ENCODE measurements at places on chromosomes 6 and 20.

DNA sequence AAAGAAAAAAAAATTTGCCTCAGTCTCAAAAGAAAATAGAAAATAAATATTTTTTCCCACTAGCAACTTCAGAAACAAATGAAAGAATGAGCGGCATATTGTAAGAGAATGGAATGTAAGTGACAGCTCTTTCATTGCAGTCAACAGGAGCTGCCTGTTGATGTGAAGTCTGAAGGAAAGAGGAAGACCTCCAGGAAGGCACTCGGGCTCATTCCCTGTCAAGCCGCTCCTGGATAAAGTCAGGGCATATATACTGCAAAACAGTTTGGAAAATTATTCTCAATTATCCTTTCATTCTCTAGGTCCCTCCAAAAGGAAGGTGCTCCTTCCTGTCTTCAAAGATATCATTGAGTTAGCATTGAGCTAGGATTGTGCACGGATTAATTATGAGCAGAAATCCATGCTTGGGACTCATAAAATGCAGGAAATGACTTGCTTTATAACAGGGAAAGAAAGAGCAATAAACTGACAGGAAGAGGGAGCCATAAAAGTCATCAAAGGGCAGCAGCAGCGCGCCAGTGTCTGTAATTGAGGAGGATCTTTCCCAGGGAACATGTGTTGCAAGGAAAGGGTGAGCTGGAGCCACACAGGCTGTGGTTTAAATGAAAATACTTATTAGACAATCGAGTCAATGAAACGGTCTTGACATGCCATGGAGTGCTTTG is 218.2 kb downstream of the C6orf118 start:
- DNase-seq: no peak

- peak; percentile 55 for DNase-seq
Measured at GRCh38 chr6:37940074-37940847, 120.7 kb downstream of the ZFAND3 start.

- no peak for DNase-seq
Measured at GRCh38 chr6:147664092-147664491, 155.6 kb downstream of the SAMD5 start.

DNA sequence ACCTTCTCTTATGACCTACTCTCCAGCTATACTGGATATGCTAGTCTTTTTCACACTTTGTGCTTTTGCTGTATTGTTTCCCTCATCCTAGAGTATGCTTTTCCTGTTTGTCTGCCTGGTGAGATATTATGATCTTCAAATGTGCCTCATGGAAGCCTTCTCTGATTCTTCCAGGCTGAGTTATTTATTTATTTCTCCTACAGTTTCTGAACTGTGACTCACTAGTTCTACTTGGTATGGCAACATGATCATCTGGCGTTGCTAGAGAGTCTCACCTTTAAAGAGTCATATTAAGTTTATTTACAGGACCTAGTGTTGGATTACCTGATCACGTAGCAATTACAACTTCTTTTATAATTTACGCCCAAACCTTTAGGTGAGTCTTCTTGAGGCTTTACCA is 81.2 kb upstream of the HDAC2 start:
- no peak for DNase-seq

- DNase-seq: no peak
Measured at GRCh38 chr6:48774276-48774675, 663.3 kb upstream of the PTCHD4 start.

DNA sequence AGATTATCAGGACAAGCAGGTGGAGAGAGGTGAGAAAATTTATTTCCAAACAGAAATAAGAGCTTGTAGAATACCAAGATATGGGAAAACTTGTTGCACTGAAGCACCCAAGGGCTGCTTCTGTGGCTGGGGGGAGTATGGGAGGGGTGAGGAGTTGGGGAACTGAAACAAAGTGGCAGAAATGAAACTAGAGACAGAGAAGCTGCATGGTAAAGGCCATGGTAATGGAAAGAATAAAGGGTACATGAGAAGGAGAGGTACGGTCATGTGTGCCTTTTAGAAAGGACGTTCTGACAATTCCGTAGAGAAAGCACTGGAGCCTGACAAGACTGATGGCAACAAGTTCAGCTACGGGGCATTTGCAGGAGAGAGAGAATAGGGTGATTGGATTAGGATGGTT is 51.6 kb upstream of the RIN2 start:
- DNase-seq: no peak

DNA sequence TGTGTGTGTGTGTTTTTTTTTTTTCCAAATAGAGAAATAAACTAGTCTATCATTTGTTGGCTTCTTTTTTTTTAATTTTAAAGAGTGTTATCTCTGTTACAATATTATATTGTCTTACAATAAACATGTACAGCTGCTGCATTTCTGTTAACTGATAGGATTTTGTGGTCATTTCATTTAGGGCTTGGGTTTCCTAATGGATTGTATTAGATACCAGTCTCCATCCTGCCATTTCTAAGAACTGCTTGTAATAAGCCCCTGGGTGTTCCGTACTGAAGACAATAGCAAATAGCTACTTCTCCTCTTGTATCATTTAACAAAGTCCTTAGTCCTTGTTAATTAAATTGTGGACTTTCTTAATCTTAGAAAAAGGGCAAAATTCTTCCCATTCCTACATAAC is 45.7 kb downstream of the SOBP start:
- no peak for DNase-seq

- no peak for DNase-seq
Measured at GRCh38 chr6:46815130-46815529, 21.9 kb downstream of the MEP1A start.

- DNase-seq: peak; percentile 21
Measured at GRCh38 chr6:168837254-168838036, 396.5 kb downstream of the SMOC2 start.

GRCh38 chr20:20489054-20489453 is 121.2 kb downstream of the INSM1 start:
- DNase-seq: no peak

DNA sequence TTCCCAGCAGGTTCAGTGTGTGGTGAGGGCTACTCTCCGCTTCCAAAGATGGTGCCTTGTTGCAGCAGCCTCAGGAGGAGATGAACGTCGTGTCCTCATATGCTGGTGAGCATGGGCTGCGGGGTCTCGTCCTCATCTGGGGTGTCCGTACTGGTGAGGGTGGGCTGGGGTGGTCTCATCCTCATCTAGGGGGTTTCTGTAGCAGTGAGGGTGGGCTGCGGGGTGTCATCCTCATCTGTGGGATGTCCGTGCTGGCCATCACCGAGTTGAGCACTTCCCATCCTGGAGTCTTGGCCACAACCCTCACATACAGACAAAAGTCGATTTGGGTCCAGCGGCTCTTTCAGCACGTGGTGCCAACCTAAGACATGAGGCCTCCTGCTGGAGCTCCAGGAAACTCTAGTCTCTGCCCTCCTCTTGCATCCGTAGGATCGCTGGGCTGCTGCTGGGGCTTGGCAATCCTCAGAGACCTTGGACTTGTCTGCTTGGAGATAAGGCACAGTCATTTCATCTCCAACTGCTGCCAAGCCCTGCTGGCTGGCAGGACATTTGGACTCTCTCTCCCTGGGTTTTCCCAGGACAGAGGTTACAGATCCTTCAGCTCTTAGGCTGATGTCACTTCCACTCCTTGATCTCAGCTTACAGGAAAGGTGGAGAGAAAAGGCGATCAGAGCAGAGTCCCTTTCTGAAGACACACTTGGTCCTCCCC is 160.4 kb downstream of the PACRG start:
- DNase-seq: no peak

DNA sequence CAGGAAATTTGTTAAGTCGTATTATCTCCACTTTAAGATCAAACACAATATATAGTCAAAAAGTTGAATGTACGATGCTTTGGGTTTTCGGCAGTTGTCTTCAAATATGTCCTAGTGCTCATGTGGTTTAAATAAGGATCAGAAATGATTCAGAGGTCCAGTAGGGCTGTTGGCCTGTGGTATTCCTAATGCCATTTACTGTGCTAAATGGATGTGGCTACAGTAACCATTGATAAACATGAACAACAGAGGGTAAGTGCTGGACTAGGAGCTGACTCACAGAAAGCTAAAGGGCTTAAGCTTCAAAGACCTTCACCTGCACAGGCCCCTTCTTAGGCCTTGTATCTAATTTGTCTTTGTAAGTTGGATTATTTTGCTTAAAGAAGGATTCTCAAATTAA is 80.5 kb upstream of the TPD52L1 start:
- no peak for DNase-seq

GRCh38 chr6:108453601-108454185 is 107.0 kb upstream of the FOXO3 start:
- DNase-seq: peak; percentile 81

- no peak for DNase-seq
Measured at GRCh38 chr6:34772940-34773339, 15.6 kb downstream of the SNRPC start.

DNA sequence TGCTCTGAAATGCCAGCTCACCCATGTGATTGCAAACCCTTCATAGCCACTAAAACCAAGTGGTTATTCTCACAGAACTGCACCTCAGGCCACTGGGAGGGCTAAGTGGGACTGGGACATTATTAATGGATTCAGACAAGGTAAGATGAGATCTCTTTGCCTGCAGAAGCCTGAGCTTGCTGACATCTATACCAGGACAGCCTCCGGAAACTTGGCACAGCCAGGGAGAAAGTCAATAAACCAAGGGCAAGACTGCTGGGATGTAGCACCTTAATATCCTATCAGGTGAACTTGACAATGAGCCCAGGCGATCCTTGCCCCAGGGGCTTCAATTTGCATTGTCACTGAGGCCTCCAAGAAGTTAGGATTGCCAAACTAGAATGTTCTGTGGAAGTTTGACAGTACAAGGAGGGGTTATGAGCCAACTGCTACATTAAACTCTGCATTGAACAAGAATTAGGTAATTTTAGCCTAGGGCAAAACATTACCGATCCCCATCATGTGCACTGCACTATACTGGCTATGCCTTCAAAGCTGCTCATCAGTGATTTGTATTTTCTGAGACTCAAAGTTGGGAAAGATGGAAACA is 60.1 kb upstream of the RALGAPA2 start:
- DNase-seq: no peak

GRCh38 chr6:29376003-29376402 is 912 bp upstream of the OR12D3 start:
- no peak for DNase-seq
